ENCODE measurements at places on chromosomes 11 and 22. TPM values are rescaled to one million over a fixed set of nuclear protein-coding genes. Genes with fewer than 3 reads are reported as not detected.

The SART1 gene
- total RNA-seq = 31.2 TPM

The CECR2 gene
- total RNA-seq = 4.4 TPM

The KDM4E gene
- not detected for total RNA-seq

The LRRC74B gene
- not detected for total RNA-seq

GRCh38 chr11:60130496-60130895 is 42.0 kb downstream of the MS4A2 start:
- no peak for DNase-seq

All from left cardiac atrium (tissue), 4 donors.